ENCODE measurements at places on chromosomes 7 and 10.

GRCh38 chr7:2131341-2131740 lies 101.4 kb downstream of the MAD1L1 start:
- DNase-seq, result no peak

DNA sequence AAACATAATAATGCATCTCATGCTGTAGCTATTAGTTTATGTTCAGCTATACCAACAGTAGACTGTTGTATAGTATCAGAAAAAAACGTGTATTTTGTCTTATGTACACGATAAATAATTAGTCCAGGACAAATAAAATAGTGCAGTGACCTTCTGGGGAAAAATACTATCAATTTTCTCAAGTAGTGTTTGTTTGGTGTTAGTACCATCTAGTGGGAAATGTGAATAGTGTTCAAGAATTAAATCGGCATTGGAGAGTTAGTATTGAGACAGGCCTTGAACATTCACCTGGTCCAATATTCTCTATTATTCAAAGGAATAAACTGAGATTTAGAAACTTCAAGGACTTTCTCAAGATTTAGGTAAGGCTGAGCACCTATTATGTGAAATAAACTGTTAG lies 21.7 kb upstream of the OR2A5 start:
- peak; percentile 47 for DNase-seq

DNA sequence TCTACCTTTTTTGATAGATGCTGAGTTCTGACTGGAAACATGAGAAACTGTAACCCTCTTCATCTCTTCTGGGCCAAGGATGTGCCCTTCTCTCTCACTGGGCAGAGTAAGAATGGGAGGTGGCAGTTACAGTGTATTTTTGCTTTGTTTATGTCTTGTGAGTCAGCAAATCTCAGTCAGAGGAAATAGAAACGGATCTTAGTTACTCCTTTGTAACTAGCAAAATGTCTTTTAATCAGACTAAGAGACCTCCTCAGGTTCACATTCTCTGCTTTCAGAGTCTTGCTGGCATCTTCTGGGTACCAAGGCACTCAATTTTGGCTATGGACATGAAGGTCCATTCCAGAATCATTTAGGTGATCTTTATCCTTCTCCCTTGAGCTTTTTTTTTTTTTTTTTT lies 70.9 kb downstream of the HHEX start:
- DNase-seq, result no peak

DNA sequence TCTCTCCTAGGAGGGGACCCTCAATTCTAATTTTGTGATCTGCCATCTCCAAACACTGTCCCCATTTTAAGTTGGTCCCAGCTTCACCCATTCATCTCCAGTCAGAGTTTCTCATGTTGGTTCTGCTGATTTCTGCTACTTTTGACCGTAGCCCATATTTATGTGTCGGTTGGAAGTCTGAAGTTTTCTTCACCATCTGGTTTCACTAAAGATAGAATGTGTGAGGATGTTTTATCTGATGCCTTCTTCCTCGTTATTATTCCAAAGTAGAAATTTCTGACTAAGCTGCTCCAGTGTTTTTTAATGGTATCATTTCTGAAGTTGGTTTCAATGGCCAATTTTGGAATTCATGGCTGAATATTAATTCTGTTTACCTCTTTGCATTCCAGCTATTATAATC lies 21.3 kb upstream of the IFIT2 start:
- no peak for DNase-seq

DNA sequence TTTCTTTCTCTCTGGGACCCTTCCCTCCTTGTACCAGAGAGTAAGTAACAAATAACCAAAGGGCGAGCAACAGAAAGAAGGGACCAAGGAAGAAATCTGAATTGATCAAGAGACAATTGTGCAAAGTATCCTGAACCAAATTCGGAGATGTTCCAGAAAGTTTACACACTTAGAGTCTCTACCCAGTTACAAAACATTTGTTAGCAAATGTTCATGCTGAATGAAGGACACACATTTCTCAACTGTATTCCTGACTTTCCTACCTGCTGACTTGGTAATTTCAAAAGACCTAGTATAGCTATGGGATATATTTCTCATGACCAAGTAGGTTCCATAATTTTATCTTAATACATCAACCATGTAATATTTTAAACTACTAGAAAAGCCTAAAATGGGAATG lies 37.4 kb downstream of the LYZL1 start:
- no peak for DNase-seq

- no peak for DNase-seq
These were observed 120.9 kb downstream of the SEMA3D start for GRCh38 chr7:85065888-85066485.

- no peak for DNase-seq
These were observed 5.3 kb downstream of the ZNF273 start for GRCh38 chr7:64908358-64908757.
